ENCODE measurements at places on chromosomes 1 and 21.

GRCh38 chr1:19388980-19389379 lies 76.9 kb downstream of the SLC66A1 start:
- no peak for DNase-seq

DNA sequence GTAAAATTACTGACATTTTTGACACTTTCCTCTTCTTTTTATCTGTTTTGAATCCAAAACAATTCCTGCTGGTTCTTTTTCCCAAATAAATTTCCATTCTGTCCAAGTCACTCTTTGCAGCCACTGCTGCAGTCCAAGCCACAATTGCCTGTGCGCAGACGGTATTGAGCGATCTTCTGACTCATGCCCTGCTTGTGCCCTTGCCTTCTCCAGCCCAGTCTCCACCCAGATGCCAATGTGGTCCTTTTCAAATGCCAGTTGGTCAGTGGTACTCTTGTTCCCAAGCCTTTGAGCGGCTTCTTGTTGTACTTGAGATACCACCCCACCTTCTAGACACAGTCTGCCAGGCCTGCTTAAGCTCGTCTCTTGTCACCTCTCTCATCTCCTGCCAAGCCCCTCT lies 78.9 kb downstream of the CAMTA1 start:
- DNase-seq = no peak

- no peak for DNase-seq
Observed at GRCh38 chr1:24566236-24566867, 10.5 kb downstream of the NCMAP start.

- no peak for DNase-seq
Observed at GRCh38 chr1:112929979-112930378, 26.0 kb downstream of the SLC16A1 start.

DNA sequence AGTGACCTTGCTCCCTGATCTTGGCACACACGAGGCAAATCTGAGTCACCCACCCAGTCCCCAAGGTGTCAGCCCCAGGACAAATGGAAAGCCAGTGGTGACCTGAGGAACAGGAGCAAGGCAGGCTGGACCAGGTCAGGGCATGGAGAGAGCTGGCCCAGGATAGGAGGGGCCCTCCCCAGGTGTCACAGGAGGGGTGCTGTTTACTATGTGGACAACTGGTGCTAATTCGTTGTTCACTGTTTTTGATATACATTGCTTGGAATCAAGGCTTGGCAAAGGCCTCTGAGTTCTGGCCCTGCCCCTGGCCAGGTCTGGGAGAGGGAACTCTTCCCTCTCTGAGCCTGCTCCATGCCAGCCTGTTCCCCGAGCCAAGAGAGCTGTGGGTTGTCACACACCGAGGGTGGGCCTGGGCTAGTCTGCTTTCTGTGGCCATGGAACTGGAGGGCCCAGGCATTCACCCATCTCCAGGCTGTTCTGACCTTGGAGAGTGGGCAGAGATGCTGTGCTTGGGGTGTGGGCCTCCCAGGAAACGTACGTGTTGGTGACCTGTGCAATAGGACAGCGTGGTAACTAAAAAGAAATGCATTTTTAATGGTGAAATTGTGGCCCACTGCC lies 41.8 kb downstream of the CRYAA start:
- no peak for DNase-seq

DNA sequence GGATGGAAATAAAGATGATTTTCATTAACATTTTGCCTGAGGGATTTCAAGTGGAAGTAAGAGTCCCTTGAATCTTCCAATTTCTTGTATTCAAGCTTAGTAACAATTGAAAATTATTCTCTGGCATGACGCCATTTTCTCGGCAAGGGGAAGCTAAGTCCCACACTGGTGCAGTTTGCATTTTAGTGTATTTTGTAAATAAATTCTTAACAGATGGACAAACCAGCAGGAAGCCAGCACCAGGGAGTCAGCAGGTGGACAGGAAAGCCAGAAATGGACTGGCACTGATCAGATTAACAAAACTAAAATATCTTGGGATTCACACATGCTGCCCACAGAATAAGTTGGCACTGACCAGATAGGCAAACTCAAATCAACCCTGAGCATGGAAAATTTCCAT lies 311.3 kb downstream of the LRRIQ3 start:
- DNase-seq = no peak

Measured in Jurkat, Clone E6-1 (cell line).